ENCODE measurements at places on chromosomes 1 and 21.

GRCh38 chr1:84206375-84206774 lies 62.3 kb downstream of the PRKACB start:
- no peak for DNase-seq

DNA sequence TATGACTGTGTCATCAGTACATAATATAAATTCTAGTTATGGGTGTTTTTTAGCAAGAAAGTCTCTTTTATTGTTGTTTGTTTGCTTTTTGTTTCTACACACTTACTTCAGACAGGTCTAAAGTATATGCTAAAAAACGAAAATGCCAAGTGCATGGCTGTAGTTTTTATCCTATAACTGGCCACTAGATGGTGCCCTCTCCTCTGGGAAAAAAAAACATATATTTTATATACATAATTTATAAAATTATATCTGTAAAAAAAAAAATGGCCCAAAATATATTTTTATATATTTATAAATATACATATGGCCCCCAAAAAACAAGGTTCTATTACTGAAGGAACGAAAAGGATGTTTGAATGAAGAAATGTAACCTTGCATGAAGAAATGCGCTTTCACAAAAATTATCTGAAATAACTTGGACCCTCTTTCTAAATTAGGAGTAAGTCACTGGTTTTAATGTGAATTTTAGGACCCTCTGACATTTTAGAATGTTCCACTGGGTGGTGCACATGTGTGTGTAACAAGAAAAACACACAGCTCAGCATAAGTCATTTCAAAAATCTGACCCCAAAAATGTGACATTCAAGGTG lies 93.5 kb downstream of the TTLL7 start:
- DNase-seq, result no peak

- DNase-seq, result no peak
Observed at GRCh38 chr21:39809936-39810335, 57.3 kb upstream of the PCP4 start.

GRCh38 chr1:60672449-60672848 lies 409.9 kb upstream of the NFIA start:
- DNase-seq, result no peak

Measured in stimulated activated CD8-positive, alpha-beta memory T cell treated with anti-CD3 and anti-CD28 coated beads, Interleukin-7, amount 100 ng/mL, for 1 hour (primary cell).